ENCODE measurements at places on chromosomes 11 and 22.

DNA sequence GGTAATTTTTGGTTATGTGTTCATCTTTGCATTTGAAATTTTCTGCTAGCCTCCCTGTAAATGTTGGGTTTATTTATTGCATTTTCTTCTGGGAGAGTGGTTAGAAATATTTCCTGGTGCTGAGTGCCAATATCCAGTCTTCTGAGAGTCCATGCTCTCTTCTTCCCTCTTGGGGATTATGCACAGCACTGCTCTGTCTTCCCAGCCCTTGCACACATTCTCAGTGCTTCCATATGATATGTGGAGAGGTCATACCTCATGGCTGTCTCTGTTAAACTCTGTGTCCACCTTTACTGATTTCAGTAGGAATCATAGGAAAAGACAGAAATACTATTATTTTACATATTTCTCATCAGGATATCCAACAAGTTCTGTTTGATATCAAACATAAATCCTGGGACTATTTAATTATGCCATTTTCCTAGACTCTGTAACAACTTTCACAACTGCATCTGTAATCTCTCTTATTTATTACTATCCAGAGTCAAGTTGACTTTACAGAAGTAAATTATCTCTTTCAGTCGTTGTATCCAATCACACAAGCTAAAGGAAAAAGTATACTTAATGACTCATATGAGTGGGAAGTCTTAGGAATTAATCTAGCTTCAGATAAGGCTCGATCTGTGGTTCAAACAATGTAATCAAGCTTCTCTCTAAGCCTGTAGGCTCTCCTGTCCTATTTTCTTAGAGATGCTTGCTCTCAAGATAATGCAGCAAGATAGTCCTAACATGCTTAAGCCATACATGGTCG lies 2.7 kb upstream of the NXPE1 start:
- no peak for DNase-seq

DNA sequence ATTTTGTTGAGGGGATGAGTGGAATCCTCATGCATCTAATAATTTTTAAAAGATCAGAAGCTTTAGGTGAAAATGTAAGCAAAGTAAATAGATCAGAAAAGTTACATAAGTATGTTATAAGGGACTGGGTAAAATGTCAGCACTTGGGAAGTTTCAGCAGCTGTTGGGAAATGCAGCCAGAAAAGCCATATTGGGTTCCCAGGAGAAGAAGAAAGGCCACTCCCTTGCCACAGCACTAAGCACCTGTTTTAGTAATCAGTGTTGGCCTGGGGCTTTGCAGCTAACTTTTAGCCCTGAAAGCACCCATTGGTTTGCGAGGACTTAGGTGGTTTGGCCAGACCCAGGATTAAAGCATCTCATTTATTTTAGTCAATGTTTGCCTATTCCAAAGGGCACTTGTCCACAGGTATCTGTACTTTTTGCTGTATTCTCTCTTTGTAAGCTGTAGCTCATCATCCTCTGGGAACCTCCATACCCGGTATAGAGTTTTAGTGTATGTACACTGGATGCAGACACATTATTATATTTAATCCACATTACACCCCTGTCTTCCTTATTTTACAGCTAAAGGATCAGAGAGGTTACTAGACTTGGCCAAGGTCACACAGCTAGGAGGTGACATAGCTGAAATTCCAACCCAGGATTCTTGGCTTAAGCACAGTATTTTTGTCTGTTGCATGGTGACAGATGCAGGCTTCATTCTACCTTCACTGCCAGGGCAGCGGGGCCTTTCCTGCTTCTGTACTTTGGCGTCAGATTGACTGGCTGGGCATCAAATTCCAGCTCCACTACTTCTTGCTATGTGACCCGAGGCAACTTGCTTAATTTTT lies 127.7 kb upstream of the SESN3 start:
- peak; percentile 40 for DNase-seq

- DNase-seq = no peak
Observed at GRCh38 chr11:11125618-11126017, 227.4 kb downstream of the CSNK2A3 start.

DNA sequence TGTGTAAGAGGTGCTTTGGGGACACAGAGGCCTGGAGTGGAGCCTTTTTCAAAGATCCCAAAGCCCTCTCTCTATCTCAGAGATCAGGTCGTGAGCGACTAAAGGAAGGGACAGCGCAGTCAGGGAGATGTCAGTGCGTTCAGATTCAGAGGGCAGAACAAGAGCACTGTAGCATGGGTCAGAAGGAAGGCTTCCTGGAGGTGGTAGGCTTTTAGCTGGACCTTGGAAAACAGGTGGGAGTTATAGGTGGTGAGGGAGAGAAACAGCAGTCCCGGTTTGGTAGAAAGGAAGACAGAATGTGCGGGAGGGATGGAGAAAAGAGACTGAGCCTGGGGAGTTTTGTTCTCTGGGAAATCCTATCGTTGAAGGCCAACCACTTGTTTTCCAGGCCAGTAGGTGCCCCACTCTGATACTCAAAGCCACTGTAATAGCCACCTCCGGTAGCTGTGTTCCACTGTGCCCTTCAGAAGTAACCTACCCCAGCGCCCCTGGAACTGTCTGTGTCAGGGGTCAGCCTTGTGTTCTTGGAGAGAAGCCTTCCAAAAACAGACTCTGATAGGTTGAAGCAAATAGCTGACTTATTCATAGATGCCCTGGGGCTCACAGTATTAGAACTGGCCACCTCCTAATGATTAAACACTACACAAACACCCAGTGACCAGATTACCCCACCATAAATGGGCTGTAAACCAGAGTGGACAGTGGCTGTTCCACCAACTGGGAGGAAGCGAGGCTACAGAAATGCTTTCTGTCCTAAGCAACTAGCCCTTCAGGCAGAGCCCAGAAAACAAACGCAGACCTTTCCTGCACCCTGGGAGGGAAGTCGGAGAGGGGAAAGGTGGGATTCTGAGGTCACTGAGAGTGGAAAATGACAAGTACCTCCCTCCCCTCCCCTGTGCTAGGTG lies 157.7 kb downstream of the DBX1 start:
- DNase-seq = no peak

DNA sequence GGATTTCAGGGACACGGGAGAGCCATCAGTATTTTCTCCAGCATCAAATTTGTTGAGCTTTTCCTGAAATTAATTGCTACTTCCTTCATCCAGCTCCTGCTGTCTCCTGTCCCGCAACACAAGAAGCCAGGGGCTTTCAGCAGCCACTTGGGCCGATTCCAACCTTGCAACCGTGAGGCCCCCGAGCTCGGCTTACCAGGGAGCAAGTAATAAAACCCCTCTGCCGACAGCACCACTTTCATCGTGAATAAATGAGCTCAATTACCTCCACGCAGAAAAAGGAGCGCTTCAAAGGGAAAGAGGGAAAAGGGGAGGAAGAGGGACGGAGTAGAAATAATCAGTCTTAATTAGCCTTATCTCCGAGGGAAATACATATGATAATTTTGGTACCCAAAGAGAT lies 76.6 kb downstream of the CELSR1 start:
- DNase-seq = no peak

DNA sequence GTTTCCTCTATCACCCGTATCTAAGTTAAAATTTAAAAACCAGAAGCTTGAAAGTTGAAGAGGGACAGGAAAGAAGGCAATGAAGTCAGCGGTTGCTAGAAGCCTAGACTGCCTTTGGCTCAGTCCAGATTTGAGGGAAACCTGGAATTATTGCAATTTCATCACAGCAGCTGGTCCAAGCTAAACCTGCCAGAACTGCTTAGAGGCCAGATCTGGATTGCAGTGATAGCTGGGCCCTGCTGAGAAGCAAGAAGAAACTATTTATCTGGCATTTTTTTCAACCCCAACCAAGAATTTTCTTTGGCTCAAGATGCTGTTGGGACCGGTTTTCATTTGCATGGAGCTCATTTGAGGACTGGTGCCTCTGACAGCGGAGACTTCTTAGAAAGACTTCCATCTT lies 121.5 kb upstream of the TEAD1 start:
- DNase-seq = peak; percentile 91

DNA sequence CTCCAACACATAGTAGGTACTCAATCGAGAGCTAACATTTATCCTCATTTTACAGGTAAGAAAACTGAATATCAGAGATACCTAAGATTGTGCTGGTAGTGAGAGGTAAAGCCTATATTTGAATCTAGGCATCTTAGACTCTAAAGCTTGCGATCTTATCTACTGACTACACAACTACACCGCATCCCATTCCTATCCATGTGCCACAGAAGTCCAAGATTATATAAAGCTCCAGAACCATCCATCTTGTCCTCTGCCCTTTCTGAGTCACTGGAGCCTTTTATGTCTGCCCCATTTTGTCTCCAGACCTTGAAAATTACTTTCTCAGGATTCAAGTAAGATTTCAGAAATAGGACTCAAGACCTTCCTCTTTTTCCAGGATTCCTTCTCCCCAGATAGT lies 84.4 kb downstream of the OR5AK2 start:
- no peak for DNase-seq

GRCh38 chr11:118791961-118792569 lies 1.1 kb upstream of the DDX6 start:
- no peak for DNase-seq

DNA sequence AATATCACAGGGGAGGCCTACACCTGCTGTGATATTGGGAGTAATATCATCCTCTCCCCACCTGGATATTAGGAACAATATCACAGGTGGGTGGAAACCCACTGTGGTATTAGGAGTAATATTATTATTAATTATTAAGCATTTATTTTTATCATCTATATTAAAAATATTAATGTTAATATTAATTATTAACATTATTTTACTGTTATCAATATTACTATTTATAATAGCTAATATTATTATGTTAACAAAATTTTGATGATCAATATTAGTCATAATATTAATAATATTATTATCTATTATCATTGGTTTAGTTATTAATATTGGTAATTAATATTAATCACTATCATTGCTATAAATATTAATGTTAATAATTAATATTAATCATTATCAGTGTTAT lies 161.1 kb upstream of the API5 start:
- no peak for DNase-seq

- no peak for DNase-seq
Observed at GRCh38 chr22:26552466-26552865, 37.5 kb downstream of the TPST2 start.

- no peak for DNase-seq
Observed at GRCh38 chr11:501683-502287, 5.3 kb downstream of the RNH1 start.
